ENCODE measurements at places on chromosomes 5 and 9. TPM values are rescaled to one million over a fixed set of nuclear protein-coding genes. Genes with fewer than 3 reads are reported as not detected.

GRCh38 chr9:18362901-18363685 is 110.9 kb upstream of the ADAMTSL1 start:
- DNase-seq, result no peak

- no peak for DNase-seq
These were observed 205.2 kb upstream of the MAP3K1 start for GRCh38 chr5:56610093-56610698.

DNA sequence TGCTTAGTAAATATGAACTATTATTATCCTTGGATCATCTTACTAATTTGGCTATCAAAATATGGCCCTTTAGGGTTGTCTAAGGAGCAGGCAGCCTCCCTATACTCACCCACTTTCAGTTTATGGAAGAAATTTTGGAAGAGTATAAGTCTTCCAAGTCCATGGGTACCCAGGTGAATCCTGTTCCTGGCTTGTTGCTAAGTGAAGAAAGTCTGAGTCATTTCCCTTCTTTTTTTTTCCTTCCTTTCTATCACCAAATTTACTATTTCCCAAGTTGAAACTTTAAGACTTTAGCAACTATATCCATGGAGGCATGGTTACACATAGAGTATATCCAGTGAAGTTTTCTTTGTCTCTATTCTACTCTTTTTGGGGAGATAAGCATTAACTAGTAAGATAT is 184.0 kb upstream of the ACTBL2 start:
- no peak for DNase-seq

DNA sequence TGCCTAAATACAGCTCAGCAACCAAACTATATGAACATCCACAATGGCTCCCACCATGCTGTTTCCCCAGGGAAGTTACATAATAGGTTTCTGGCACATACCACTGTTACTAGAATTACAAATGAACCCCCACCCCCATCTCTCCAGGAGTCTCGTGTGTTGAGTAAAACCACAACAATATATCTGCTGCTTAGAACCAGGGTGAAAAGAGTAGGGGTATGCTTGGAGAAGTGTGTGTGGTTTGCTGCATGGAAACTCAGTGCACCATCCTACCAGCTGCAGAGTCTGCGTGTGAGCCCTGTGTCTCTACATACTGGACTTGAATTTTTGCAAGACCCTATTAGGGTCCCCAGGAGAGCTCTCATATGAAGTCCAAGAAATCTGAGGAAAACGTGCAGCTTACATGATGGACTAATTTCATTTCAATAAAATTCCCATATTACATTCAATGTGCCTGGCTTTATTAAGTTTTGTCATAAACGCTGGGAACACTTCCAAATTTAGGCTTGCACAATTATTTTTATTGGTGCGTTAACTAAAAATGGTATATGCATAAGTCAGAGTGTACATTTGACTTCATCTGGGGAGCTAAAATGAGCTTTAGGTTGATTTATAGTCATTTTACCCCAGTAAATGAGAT is 104.5 kb upstream of the NFIB start:
- no peak for DNase-seq

GRCh38 chr5:93674138-93674537 is 67.3 kb downstream of the POU5F2 start:
- DNase-seq, result no peak

- DNase-seq, result no peak
These were observed 17.2 kb downstream of the CENPP start for GRCh38 chr9:92342825-92343488.

- no peak for DNase-seq
These were observed 51.1 kb downstream of the KLHL3 start for GRCh38 chr5:137684761-137685160.

DNA sequence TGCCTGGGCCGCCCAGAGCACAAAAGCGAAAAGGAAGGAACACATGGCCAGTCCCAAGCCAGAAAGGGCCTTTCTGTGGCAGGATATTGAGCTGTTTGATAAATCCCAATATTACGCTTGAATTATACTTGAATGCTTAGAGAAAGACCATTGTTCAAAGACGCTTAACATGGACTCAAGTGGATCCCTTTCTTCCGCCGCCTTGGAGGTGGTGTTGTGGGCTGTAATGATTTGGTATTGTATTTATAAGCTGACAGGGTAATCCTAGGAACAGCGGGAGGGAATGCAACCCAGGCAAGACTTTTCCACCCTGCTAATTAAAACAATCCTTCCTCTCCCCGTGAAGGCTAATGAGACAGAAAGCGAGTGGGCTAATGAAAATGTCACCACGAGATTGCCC is 24.9 kb downstream of the CFAP77 start:
- DNase-seq, result no peak

DNA sequence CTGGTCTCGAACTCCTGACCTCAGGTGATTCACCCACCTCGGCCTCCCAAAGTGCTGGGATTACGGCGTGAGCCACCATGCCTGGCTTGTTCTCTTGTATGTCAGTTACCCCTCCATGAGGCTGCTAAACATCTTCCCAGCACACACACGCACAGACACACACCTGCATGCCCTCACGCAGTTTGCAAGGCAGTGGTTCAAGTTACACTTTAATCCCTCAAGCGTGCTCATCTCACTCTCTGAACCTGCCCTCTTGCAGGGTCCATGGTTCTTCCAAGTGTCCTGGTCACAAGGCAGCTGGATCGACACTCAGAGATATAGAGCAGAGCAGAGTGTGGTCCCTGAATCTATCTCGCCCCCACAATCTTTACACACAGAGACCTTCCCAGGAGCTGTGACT is 34.1 kb upstream of the RUFY1 start:
- no peak for DNase-seq

GRCh38 chr5:156354571-156354970 is 27.6 kb downstream of the SGCD start:
- no peak for DNase-seq

DNA sequence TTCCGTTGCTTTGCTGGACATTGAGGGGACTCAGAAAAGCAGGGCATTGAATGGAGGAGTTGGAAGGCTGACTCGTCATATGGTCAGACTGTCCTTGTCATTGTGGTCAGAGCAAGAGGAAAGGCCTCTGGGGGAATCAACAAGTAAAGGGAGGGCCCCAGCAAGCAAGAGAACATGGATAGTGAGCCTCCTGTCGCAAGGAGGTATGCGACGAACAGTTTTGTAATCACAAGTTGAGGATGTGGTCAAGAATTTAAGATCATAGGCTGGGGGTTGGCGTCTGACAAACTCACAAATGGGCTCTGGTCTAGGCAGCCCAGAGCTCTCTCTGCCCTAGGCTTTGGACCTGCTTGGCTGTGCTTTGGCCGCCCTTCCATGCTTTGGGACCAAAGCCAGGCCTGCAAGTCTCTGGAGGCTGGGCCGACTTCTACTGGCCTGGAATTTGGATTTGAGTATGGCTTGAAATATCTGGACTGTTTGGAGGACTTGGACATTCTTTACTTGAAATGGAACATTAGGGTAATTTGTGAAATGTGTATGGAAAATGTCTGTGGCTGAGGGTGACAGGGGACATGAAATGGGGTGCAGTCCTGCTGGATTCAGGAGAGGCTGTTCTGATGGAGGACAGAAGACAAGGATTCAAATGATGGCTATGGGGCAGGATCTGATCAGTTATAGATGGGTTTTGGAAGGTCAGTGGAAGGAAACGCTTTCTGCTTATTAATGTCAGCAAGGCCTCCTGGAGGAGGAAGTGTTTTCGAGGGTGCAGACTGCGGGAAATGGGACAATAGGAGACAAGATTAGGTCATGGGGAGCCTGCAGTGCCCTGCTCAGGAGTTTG is 19.2 kb upstream of the NDST1 start:
- no peak for DNase-seq

GRCh38 chr9:101620452-101620851 is 25.7 kb upstream of the PPP3R2 start:
- no peak for DNase-seq

GRCh38 chr9:4380406-4380805 is 80.5 kb upstream of the GLIS3 start:
- no peak for DNase-seq

- no peak for DNase-seq
These were observed 51.1 kb downstream of the NSG2 start for GRCh38 chr5:174096619-174097018.

GRCh38 chr9:87748881-87749280 is 23.0 kb downstream of the CTSL start:
- no peak for DNase-seq

DNA sequence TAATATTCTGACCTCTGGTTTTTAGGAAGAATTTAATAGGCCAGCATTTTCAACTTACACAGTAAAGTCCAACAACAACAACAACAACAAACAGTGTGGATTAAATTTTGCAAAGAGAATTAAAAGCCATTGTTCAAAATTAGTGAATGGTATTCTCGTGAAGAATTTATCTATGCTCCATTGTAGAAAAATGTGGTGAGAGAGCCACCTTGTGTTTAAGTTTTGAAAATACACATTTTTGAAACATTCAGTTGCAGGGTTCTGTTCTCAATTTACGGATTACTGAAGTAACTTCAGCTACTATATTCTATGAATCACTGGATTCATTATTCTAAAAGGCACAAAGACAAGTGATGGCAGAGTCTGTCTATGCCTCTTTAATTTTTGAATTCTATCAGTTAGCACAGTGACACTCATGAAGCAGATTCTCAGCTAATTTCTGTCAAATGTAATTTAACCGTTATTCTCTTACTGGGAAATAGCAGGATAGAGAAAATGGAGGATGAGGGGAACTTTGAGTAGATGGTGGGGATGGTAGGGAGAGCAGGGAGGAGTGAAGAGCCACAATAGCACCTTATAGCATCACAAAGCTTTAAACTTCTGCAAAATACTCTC is 11.0 kb downstream of the CCDC152 start:
- DNase-seq, result peak; percentile 41

DNA sequence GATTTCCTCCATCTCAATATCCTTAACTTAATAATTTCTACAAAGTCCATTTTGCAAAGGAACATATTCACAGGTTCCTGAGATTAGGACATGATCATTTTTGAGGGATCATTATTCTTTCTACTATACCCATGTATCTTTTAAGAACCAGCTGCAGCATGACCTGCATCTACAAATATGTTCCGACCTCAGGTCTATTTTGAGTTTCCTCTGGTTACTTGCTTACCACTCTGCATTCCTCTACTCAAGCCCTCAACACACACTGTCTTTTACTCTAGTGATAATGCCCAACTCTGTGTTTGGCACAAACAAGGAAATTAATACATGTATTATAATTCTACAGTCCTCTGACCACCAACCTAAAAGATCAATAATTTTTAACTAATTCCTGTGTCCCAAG is 386.1 kb downstream of the DNAH5 start:
- DNase-seq, result no peak

DNA sequence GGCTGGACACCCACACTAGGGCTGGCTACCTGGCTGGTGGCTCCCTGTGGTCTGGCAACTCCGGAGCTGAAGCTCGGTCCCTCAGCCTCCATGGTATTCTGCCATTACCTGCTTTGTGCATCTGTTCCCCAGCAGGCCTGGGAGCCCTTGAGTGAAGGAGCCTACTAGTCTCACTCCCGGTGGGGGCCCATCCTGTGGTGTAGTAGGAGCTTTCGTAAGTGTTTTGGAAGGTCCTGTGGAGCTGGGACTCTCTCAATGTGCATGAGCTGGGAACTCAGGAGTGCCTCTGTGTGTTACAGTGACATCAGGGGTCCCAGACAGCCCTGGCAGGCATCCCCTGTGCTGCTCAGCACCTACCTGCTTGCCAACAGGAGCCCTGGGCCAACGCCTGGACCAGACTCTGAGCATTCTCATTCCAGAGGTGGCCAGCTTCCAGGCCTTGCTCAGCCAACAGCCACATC is 267.1 kb downstream of the GADD45G start:
- DNase-seq, result no peak

DNA sequence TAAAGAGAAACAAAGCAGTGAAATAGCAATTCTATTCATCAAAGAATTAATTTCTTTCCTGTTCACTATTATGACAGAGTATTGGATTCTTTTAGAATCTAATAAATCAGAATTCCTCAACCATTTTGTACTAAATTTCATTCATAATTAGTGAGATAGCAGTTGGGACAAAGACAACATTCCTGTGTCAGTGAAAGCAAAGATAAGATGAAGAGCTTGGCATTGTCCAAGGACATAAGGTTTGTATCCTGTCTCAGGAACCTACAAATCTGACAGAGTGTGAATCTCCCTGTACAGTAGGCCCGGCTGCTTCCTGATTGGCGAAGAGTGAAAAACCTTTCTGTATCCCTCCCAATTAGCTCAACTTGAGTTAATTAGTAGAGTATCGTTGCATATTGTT is 349.1 kb downstream of the ISL1 start:
- DNase-seq, result no peak

- DNase-seq, result no peak
These were observed 6.0 kb downstream of the IPPK start for GRCh38 chr9:92663951-92664350.

- DNase-seq, result no peak
These were observed 80.1 kb upstream of the CACNA1B start for GRCh38 chr9:137797206-137798120.

DNA sequence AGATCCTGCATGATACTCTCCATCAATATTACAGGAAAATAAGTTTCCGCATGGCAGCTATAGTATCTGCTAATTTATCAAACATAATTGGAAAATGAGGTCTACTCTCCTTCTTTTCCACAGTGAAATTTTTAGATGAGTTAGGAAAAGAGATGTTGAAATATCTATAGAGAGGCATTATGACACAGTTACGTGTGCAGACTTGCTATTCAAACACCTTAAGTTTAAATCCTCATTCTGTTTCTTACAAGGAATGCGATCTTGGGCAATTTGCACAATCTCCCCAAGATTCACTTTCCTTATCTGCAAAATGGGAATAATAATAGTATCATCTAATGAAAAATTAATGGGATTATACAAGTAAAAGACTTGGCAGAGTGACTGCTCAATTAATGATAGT is 91.7 kb upstream of the SLCO6A1 start:
- DNase-seq, result no peak

DNA sequence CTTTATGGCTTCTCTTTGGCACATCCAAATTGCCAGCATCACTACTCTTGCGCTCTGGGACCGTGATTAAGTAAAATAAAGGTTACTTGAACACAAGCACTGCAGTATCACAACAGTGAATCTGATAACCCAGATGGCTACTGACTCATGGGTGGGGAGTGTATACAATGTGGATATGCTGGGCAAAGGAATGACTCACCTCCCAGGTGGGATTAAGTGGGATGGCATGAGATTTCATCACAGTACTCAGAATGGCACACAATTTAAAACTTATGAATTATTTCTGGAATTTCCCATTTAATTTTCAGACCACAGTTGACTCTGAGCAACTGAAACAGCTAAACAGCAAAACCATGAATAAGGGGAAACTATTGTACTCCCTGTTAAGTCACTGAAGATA is 4.3 kb downstream of the GFM2 start:
- no peak for DNase-seq

Gene LMX1B
- not detected for total RNA-seq

Gene NUDT12
- 3.5 TPM for total RNA-seq

Gene ZDHHC21
- 35.5 TPM for total RNA-seq

Gene FRRS1L
- not detected for total RNA-seq

Gene OBP2B
- not detected for total RNA-seq

Gene GABRA1
- total RNA-seq, result not detected

Gene MAMDC2
- not detected for total RNA-seq

Gene GARIN3
- not detected for total RNA-seq

Gene ELAVL2
- total RNA-seq, result not detected

Gene AQP3
- total RNA-seq, result 1.4 TPM

Gene CATSPER3
- total RNA-seq, result 2.7 TPM
